Heart left ventricle (tissue), 16 donors: ENCODE measurements at places on chromosomes 2 and 18. TPM values are rescaled to one million over a fixed set of nuclear protein-coding genes. Genes with fewer than 3 reads are reported as not detected.

PLGLB1 gene
- 1.5 TPM for total RNA-seq

AQP12B gene
- total RNA-seq, result not detected

IHH gene
- not detected for total RNA-seq

GALR1 gene
- total RNA-seq, result not detected

RTP5 gene
- total RNA-seq, result not detected

CFC1 gene
- not detected for total RNA-seq

TMEM182 gene
- 172 TPM for total RNA-seq

- no peaks in the 10 kb centered on the region for H3K4me1 ChIP-seq
- H3K36me3 ChIP-seq, result no peaks in the 10 kb centered on the region
- peak; percentile 69 for DNase-seq
- H3K27ac ChIP-seq, result no peak overlapping the region
- H3K27me3 ChIP-seq, result no peaks in the 10 kb centered on the region
Observed at GRCh38 chr2:173884025-173884802, 81.0 kb downstream of the SP3 start.

- no peaks in the 10 kb centered on the region for H3K27me3 ChIP-seq
- no peaks in the 10 kb centered on the region for H3K36me3 ChIP-seq
- H3K4me3 ChIP-seq, result no peak overlapping the region
Observed at GRCh38 chr18:46362533-46362932, 258.3 kb downstream of the HAUS1 start.

GRCh38 chr2:60439219-60439974 lies 114.1 kb downstream of the BCL11A start:
- H3K4me3 ChIP-seq, result peak overlapping the region; percentile 37
- no peaks in the 10 kb centered on the region for H3K27me3 ChIP-seq
- H3K27ac ChIP-seq, result peak overlapping the region; percentile 78
- H3K4me1 ChIP-seq, result peaks cover 10% of the 10 kb centered on the region
- no peaks in the 10 kb centered on the region for H3K36me3 ChIP-seq

DNA sequence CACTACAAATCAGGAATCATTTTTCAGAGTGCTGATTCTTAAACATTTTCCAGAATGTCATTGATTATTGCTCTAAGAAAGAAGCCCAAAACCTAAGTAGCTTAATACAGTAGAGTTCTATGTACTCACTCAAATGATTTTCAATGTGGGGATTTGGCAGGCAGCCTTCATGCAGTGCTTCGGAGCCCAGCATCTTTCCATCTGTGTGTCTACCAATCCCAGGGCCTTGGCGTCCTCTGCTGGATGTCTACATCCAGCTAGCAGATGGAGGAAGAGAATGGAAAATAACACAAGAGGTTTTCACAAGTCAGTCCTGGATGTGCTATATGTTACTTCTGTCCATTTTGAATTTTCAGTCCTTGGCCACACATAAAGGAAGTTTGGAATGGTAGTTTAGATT lies 151.8 kb downstream of the RDH14 start:
- H3K27ac ChIP-seq, result no peak overlapping the region
- no peaks in the 10 kb centered on the region for H3K4me1 ChIP-seq
- H3K27me3 ChIP-seq, result no peaks in the 10 kb centered on the region

DNA sequence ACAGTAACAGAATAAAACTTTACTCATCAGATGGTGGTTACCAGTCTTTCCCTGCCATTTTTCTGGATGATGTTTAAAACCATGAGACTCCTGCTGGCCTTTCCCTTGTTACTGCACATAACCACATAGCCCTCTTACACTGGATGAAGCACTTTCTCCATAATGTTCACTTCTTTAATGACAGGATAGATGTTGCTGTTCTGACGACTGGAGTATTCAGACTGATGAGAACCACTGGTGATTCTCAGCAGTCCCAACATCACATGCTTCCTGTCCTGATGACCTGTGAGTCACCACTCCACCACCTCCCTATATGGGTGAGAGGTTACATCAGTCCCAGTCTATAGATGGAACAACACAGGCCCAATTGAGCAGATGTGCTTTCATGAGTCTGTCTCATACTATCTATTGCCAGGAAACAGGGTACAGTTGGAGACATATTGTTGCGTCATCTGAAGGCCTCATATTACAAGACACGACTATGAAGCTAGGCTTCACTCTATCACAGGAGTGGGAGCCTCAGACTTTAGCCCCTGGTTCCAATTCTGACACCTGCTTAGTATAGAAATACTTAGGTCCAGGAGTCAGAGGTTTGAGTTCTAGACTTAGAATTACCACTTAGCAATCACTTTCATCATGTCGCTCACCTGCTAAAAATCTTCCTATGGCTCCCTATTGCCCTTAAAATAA lies 145.7 kb upstream of the KLF7 start:
- H3K27ac ChIP-seq, result no peak overlapping the region
- no peaks in the 10 kb centered on the region for H3K27me3 ChIP-seq
- no peak overlapping the region for H3K4me3 ChIP-seq
- DNase-seq, result peak; percentile 36

DNA sequence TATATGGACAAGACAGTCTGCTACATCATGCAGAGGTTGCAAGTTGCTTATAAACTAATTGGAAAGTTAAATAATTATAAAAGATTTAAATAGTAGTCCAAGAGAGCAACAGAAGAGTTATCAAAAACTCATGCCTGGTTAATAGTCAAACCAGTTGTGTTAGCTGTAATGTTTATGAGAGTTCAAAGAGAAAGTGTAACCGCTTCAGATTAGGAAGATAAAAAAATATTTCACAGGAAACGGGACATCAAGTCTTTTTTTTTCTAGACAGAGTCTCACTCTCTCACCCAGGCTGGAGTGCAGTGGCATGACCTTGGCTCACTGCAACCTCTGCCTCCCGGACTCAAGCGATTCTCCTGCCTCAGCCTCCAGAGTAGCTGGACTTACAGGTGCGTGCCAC lies 34.6 kb upstream of the RNF125 start:
- no peaks in the 10 kb centered on the region for H3K36me3 ChIP-seq
- H3K4me1 ChIP-seq, result peaks cover 5% of the 10 kb centered on the region
- no peak for DNase-seq
- no peak overlapping the region for H3K4me3 ChIP-seq
- peak overlapping the region; percentile 47 for H3K27ac ChIP-seq

DNA sequence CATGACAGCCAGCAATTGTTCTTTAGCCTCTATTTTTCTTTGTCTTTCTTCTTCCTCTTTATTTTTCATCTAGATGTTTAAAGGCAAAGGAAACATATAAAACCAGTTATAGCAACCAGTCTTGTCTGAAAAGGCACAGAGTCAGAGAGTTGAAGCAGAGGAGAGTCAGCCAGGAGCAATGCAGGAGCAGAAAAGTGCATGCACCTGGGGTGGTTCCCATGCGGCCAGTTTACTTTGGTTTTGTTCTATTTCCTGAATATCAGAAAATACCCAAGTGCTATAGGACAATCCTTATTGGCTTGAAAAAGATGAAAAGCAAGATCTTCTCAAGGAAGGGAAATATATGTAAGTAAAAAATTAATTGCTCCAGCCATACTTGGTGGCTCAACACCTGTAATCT lies 44.9 kb downstream of the CFAP210 start:
- no peaks in the 10 kb centered on the region for H3K27me3 ChIP-seq
- H3K36me3 ChIP-seq, result no peaks in the 10 kb centered on the region
- no peak overlapping the region for H3K4me3 ChIP-seq
- no peak overlapping the region for H3K27ac ChIP-seq
- no peak for DNase-seq
- no peaks in the 10 kb centered on the region for H3K4me1 ChIP-seq

DNA sequence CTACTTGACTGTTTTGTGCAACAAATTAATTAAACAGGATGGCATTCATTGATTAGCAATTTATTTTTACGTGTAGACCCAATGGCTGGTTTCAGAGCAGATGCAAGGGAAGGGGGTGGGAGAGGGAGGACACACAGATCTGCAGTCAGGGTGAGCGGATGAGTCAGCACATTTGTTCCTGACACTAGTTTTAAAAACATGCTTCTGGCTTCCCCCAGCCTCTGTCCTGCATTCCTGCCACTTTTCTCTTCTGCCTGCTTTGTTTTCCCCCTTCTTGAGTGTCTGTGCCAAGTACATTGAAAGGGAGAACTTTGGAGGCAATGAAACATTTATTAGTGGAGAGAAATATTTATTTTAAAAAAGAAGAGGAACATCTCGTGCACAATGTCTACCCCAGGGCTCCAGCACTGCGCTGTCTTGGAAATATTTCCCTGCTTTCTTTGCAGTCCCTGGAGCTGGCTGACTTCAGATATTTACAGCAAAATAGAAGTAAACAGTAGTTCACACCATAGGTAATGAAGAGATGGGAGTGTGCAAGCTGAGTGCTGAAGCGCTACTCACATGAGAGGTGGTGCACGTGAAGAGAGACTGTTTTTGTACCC lies 52.2 kb downstream of the NRP2 start:
- no peak overlapping the region for H3K27ac ChIP-seq
- H3K4me1 ChIP-seq, result no peaks in the 10 kb centered on the region
- no peaks in the 10 kb centered on the region for H3K27me3 ChIP-seq
- H3K4me3 ChIP-seq, result no peak overlapping the region

DNA sequence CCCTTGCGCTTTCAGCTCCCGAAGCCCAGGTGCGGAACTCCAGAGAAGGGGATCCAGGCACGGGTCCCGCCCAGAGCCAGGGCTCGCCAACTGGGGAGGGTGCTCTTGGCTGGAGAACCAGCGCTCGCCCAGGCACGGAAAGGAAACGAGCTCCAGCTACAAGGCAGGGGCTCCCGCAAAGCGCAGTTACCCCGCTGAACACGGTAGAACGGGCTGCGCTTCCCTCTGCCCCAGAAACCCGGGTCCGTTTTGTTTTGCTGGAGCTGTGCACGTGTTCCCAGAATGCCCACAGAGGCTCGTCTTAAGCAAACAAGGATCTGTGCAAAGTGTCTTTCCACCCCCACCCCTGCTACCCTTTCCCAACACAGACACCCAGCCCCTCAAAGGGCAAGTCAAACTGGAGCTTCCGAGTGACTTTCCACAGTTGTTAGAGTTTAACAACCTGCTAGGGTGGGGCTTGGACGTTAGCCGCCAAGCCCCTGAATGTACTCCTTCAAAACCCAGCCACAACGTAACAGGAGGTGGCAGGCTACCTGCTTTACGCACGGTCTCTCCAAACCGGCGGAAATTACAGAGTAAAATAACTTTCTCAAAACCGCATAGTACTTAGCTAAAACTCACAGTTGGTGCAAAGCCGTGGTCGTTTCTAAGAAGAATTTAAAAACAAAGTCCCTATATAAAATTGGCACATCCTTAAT lies 775 bp downstream of the RNF125 start:
- H3K4me3 ChIP-seq, result peak overlapping the region; percentile 71
- H3K36me3 ChIP-seq, result no peaks in the 10 kb centered on the region
- H3K27me3 ChIP-seq, result no peaks in the 10 kb centered on the region
- H3K4me1 ChIP-seq, result no peaks in the 10 kb centered on the region
- DNase-seq, result peak; percentile 49

DNA sequence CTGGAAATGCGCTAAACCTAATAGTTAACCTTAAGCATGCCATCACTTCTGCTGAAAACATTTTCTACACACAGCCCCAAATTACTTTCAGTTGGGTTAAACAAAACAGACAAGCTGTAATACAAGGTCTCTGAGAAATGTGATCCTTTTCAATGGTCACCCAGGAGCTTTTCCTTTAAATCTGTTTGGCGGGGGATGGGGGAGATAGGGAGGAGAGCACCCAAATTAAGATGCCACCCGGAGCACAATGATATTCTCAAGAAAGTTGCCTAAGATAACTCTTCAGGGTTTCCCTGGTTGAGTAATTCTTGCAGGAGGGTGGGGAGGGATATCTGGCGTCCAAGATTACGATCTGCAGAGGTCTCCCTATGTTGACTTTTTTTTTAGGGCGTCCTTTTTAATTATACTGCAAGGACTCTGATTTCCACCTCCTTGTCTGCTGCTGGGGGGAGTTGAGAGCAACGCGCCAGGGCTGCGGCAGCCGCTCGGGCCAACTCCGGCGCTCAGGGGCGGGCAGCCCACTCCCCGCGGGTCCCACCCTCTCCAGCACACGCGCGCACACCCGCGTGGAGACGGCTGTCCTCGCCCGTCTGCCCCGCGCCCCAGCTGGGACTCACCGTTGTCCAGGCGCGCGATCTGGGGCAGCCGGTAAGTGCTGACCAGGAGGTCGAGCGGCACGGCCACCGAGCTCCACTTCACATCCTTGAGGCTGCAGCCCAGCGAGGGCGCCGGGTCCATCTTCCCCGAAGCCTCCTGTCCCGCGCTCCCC lies 807 bp downstream of the GAREM1 start:
- peak overlapping the region; percentile 82 for H3K27ac ChIP-seq
- H3K36me3 ChIP-seq, result no peaks in the 10 kb centered on the region
- peak; percentile 72 for DNase-seq
- no peaks in the 10 kb centered on the region for H3K27me3 ChIP-seq
- H3K4me1 ChIP-seq, result peaks cover 18% of the 10 kb centered on the region
- H3K4me3 ChIP-seq, result peak overlapping the region; percentile 75

- no peaks in the 10 kb centered on the region for H3K36me3 ChIP-seq
- peak overlapping the region; percentile 75 for H3K27ac ChIP-seq
- H3K4me3 ChIP-seq, result no peak overlapping the region
- no peaks in the 10 kb centered on the region for H3K27me3 ChIP-seq
- H3K4me1 ChIP-seq, result peaks cover 4% of the 10 kb centered on the region
Observed at GRCh38 chr2:55112229-55113031, 62.2 kb upstream of the RTN4 start.

GRCh38 chr2:8691859-8692437 lies 10.1 kb downstream of the ID2 start:
- no peak overlapping the region for H3K4me3 ChIP-seq
- no peaks in the 10 kb centered on the region for H3K4me1 ChIP-seq
- H3K27ac ChIP-seq, result no peak overlapping the region
- no peaks in the 10 kb centered on the region for H3K36me3 ChIP-seq
- no peak for DNase-seq
